OCI-LY7 (cell line): ENCODE measurements at places on chromosomes 7 and 10. TPM values are rescaled to one million over a fixed set of nuclear protein-coding genes. Genes with fewer than 3 reads are reported as not detected.

The HBP1 gene
- 18.1 and 21.7 TPM in 2 replicates for total RNA-seq

The HDAC9 gene
- 58.8 and 68.2 TPM in 2 replicates for total RNA-seq

DNA sequence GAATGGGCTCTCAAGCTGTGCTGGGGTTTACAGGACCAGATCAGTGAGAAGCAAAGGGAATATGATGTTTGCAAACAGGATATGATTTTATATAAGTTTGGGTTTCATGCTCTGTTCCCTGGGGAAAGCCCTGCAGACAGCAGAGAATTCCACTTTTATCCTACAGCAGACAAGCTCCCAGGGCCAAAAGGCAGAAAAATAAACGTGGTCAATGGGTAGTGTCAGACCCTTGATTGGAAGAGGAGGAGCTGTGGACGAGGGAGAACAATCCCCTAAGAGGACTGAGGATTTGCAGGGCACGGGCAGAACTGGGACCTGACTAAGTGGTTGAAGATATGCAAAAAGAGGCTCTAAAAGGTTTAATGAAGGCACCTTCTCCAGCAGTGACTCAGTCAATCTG, 275.3 kb downstream of the HDAC9 start:
- DNase-seq, result no peak

GRCh38 chr7:107017965-107018719, 26.4 kb upstream of the PRKAR2B start:
- DNase-seq, result no peak

- DNase-seq, result no peak
Observed at GRCh38 chr10:110637558-110638053, 6.5 kb upstream of the RBM20 start.

- no peak for DNase-seq
Observed at GRCh38 chr7:149716932-149717307, 56.5 kb downstream of the ZNF467 start.

GRCh38 chr7:77579797-77580196, 42.7 kb downstream of the PTPN12 start:
- no peak for DNase-seq

- DNase-seq, result no peak
Observed at GRCh38 chr10:12067336-12067735, 1.4 kb upstream of the DHTKD1 start.

- no peak for DNase-seq
Observed at GRCh38 chr7:72785166-72785955, 42.6 kb downstream of the TYW1B start.

- DNase-seq, result no peak
Observed at GRCh38 chr7:70037171-70037933, 439.1 kb downstream of the AUTS2 start.

DNA sequence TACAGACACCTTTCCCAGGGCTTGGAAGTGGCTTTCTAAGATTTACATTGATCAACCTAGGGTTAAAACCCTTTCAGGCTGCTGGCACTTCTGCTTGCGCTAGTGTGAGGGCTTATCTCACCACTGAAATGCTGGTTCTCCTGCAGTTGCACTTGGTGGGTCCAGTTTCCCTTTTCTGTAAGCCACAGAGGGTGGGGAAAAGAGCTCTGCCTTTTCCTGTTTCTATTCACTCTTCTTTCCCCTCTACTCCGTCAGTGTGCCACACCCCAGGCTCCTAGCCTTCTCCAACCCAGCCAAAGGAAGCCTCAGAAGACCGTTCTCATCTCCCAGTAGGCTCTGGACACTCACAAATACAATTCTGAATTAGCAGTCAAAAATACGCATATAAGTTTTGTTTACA, 19.0 kb upstream of the CAPZA2 start:
- no peak for DNase-seq

GRCh38 chr10:117550599-117551329, 8.2 kb downstream of the EMX2 start:
- no peak for DNase-seq

GRCh38 chr7:1121886-1122831, 34.2 kb downstream of the GPER1 start:
- DNase-seq, result no peak

GRCh38 chr10:44576702-44577191, 191.8 kb upstream of the CXCL12 start:
- no peak for DNase-seq

GRCh38 chr10:17161775-17162174, 32.2 kb upstream of the CUBN start:
- no peak for DNase-seq

DNA sequence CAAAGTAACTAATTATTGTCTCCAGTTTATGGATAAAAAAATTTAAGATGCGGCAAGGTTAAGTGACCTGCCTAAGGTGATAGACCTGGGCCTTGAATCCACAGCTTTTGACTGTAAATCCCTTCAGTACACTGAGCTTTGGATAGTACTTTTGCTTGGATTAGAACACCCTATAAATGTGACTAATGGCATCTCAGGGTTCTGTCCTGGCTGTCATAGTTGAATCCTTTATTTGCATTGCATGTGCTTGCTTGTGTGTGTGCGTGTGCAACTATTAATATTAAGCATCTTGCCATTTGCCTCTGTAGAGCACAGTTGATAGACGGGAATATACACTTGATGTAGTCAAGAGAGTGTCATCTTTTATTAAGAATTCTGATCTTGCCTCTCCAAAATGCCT, 228.0 kb downstream of the AUTS2 start:
- no peak for DNase-seq

DNA sequence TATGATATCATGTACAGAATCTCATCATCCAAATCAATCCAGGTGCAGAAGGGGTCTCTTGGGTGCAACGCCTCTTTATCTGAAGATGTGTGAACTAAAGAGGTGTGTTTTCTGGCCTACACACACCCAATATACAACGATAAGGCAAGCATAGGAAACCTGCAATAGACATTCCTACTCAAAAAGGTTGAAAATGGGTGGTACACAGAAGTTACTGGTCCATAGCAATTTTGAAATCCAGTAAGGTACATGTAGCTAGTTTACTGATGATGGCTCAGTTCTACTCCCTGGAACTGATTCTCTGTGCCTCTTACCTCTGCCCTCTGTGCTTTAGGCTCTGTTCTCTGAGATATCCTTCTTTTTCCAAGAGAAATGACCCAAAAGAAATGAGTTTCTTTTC, 22.2 kb upstream of the CCDC3 start:
- DNase-seq, result no peak
